ENCODE measurements at places on chromosomes 7 and 10. TPM values are rescaled to one million over a fixed set of nuclear protein-coding genes. Genes with fewer than 3 reads are reported as not detected.
A peak's percentile ranks its signal among the peaks of the same experiment; 100 is the strongest.

DNA sequence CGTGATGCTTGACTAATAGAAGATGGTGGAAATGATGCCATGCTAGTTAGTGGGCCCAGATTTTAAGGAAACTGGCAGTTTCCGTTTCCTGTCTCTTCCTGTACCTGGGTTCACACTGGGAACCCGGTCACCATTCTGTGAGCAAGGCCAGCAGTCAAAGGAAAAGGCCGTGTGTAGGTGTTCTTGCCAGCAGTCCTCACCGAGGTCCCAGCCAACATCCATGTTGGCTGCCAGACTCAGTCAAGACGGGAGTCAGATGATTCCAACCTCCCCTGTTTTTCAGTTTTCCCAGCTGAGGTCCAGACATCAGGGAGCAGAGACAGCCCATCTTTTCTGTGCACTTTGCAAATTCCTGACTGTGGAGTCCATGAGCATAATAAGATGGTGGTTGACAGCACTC is 15.2 kb upstream of the PILRB start:
- DNase-seq, result no peak

GRCh38 chr7:1704811-1705738 is 35.0 kb downstream of the ELFN1 start:
- DNase-seq, result no peak

DNA sequence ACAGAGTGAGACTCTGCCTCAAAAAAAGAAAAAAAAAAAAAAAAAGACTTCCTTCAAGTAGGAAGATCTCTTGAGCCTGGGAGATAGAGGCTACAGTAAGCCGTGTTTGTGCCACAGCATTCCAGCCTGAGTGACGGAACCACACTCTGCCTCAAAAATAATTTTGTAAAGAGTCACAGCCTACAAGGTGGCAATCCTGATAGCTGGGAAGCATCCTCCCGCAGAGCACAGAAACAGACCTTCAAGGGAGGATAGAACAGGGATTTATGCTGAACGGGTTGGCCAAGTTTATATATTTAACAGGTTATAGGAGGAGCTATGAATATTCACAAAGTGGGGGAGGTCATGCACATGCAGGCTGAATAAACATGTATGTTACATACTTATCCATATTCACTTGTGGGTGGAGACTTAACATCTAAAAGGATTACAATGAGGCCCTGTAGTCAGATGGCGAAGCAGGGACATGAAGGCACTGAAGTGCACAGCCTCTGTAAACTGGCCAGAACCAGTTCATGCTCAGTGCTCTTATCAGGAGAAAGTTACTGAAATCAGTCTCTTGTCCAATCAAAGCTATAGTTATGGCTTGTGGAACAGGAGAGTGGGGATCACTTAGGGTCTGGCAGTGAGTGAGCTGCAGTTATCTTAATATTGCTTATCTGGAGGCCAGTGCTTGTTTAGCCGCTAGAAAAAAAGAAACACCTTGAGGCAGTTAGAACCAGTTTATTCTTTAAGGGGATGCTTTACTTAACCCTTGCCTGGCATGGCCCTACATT is 6.8 kb downstream of the LMBR1 start:
- no peak for DNase-seq

The SCD gene
- 234 TPM for total RNA-seq

The PTN gene
- total RNA-seq, result 3.5 TPM

DNA sequence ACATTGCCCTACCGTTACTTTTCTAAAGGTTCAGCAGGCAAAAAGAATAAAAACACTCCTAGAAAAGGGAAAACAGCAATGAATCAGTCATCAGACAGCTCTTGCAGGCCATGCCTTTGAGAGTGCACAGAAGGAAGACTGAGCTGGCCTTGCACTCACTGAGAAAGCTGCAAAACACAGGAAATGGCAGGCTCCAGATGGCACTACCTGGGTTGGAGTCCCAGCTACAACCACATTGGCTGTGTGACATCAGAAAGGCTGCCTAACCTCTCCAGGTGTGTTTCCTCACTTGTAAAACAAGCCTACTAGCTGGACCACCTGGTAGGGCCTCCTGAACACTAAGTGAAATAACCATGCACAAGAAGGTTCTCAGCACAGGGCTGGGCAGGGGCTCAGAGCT is 113.7 kb downstream of the SFMBT2 start:
- no peak for DNase-seq

DNA sequence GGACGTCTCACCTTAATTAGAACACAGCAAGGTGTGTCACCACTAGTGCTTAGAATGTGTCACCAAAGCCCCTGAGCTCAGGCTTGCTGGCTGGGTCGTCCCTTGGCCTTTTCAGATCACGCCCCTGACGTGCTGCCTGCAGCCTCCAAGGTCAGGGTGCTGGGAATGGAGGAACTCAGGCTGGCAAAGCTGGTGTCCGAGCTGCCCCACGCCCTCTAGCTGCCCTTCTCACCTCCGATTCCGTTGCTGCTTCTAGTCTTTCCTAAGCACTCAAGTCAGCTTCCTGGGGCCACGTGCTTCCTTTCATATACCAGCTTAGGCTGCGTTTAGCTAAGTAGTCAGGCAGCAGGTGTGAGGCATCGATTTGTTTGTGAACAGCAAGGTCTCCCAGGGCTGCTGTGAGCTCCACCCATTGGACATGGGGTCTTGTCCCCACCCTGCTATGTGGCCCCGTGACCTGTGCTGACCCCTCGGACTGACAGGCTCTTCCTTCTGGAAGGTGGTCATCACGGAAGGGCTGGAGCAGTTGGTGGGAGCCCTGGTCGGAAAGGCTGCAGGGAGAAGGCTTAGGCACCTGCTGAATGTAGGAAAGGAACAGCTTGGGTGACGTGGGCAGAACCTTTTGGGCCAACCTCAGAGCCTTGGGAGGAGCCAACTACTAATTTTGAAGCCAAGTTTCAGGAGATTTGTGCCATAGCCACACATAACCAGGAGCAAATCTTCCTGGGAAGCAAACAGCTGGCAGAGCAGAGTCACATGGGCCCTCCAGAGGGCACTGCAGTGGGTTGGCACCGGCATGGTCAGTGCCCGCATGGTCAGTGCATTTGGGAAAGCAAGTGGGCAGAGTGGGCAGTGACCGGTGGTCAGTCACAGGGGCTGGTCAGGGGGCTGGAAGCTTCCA is 28.8 kb downstream of the VIPR2 start:
- peak; percentile 37 for DNase-seq

DNA sequence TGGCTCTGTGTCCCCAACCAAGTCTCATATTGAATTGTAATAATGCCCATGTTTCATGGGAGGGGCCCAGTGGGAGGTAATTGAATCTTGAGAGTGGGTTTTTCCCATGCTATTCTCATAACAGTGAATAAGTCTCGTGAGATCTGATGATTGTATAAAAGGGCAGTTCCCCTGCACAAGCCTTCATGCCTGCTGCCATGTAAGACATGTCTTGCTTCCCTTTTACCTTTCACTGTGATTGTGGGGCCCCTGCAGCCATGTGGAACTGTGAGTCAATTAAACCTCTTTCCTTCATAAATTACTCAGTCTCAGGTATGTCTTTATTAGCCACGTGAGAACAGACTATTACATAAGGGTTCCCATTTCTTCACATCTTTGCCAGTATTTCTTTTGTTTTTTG is 97.1 kb upstream of the CPXM2 start:
- DNase-seq, result no peak

The C7orf57 gene
- 2.1 TPM for total RNA-seq

The NCF1 gene
- 6.1 TPM for total RNA-seq

GRCh38 chr7:45324683-45325237 is 167.2 kb downstream of the RAMP3 start:
- DNase-seq, result no peak

- no peak for DNase-seq
Measured at GRCh38 chr7:87935384-87935706, 1.3 kb downstream of the ADAM22 start.

The HGF gene
- total RNA-seq, result 9.0 TPM

GRCh38 chr10:63427013-63427412 is 38.8 kb downstream of the JMJD1C start:
- DNase-seq, result no peak

GRCh38 chr10:67011981-67012380 is 86.1 kb downstream of the LRRTM3 start:
- DNase-seq, result no peak

GRCh38 chr10:10824591-10825148 is 193.0 kb upstream of the CELF2 start:
- DNase-seq, result no peak
